IgD-negative memory B cell (primary cell): ENCODE measurements at places on chromosomes 2 and 18. TPM values are rescaled to one million over a fixed set of nuclear protein-coding genes. Genes with fewer than 3 reads are reported as not detected.

The AGXT gene
- not detected for polyA plus RNA-seq

The ABCG5 gene
- not detected for polyA plus RNA-seq

The PSTPIP2 gene
- polyA plus RNA-seq: 1.1 TPM

The SERPINE2 gene
- 2.9 TPM for polyA plus RNA-seq

The SLC19A3 gene
- polyA plus RNA-seq: not detected

The IL36RN gene
- not detected for polyA plus RNA-seq

The EFR3B gene
- polyA plus RNA-seq: 0.04 TPM

The SP5 gene
- polyA plus RNA-seq: not detected

The GAL3ST2 gene
- not detected for polyA plus RNA-seq

The MTA3 gene
- 8.8 TPM for polyA plus RNA-seq

The GPR35 gene
- not detected for polyA plus RNA-seq

The LTBP1 gene
- not detected for polyA plus RNA-seq

The NMUR1 gene
- 0.33 TPM for polyA plus RNA-seq

The C2orf81 gene
- polyA plus RNA-seq: 5.6 TPM

The WDPCP gene
- polyA plus RNA-seq: 2.7 TPM

The HK2 gene
- polyA plus RNA-seq: 4.3 TPM

The ELOA2 gene
- not detected for polyA plus RNA-seq

The PLA2R1 gene
- not detected for polyA plus RNA-seq

The ARL6IP6 gene
- 24.4 TPM for polyA plus RNA-seq

The TMEM150A gene
- polyA plus RNA-seq: 13.4 TPM

The KYNU gene
- 59.5 TPM for polyA plus RNA-seq

The SOX11 gene
- polyA plus RNA-seq: not detected

The MIB1 gene
- 2.2 TPM for polyA plus RNA-seq

The SLC8A1 gene
- not detected for polyA plus RNA-seq

The PROKR1 gene
- not detected for polyA plus RNA-seq
